ENCODE measurements at places on chromosomes 12 and 14.

DNA sequence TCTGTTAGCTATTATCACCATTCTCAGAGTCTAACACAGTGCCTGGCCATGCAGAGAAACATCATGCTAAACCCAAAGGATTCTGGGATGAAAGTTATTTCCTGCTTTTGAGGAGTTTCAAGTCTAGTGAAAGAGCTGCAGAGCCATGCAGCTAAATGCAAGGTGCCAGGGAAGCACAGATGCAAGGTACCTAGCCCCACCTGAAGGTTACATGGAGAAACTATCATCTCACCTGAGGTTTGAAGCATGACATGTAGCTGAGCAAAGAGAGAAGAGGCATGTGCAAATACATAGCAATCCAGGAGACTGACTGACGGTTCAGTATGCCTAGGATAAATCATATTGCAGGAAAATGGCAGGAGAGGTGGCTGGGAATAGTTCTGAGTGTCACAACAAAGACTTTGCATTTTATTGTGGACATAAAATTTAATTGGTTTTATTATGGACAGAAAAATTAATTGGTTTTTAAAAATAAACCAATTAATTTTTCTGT, 170.4 kb downstream of the PRKD1 start:
- no peak for DNase-seq

DNA sequence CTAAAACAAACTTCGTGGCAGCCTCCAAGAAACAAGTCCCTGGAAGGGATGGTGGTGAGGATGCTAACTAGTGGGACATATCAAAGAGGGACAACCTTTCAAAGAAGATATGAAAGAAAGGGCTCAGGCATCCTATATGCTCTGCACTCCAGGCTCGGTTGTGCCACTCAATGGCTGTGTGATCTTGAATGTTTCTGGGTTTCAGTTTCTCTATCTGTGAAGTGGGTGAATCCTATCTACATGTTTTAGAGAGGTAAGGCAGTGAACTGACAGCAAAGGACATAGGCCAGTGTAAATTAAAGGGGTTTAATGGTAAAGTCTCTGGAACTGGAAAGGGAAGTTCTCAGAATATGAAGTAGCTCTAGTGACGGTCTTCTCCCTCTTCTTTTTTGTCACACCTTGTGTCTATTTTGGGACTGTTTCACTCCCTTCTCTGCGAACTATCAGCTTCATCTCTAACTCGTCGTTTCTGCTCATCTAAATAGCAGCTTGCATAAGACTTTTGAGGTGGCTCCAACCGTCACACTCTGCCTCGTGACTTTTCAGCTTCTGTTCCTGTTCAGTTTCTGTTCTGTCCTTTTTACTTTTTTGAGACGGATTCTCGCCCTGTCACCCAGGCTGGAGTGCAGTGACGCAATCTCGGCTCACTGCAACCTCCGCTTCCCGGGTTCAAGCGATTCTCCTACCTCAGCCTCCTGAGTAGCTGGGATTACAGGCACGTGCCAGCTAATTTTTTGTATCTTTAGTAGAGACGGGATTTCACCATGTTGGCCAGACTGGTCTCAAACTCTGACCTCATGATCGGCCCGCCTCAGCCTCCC, 273.6 kb downstream of the SUDS3 start:
- no peak for DNase-seq

DNA sequence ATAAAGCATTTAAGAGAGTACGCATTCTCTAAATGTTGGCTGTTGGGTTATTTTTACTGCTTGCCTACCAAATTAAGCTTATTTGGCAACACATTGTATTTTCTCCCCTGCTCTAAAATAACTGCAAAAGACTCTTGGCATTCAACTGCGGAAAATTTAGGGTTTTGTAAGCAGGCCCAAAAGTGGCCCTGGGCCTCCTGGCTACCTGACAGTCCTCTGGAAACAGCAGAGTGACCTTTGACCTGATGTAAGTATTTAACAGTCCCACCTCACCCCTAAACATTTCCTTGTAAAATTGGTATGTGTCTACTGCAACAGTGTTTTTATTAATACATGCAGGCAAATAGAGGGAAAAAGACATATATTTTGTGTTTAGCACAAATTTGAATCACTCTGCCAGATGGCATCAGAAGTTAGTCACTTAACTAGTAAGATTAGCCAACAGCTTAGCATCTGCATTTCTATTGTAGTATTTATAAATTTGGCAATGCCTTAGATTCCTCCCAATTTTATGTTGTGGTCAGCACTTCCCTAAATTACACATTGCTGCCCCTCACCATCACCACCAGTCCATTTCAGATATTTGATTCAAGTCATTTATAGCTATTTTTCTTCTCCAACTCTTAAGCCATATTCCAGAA, 11.2 kb downstream of the LLPH start:
- DNase-seq: no peak

GRCh38 chr14:39351708-39352107, 80.5 kb downstream of the FBXO33 start:
- DNase-seq: peak; percentile 7

DNA sequence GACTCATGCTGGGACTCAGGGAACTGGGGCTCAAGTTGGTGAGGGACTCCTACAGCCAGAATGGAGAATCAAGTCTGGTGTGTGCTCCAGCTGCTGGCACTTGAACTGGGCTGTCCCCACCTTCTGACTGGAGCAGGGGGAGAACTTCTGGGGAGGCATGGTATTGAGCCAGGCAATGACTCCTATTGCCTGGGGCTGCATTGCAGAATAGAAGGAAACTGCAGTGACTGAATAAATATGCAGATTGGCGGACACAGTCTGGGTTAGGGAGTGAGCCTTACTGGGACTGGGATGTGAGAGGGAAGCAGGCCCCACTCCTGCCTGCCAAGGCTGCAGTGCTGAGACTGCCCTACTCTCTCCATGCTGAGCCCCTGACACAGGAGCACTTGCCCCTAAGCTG, 8.8 kb upstream of the ZNF268 start:
- DNase-seq: no peak

DNA sequence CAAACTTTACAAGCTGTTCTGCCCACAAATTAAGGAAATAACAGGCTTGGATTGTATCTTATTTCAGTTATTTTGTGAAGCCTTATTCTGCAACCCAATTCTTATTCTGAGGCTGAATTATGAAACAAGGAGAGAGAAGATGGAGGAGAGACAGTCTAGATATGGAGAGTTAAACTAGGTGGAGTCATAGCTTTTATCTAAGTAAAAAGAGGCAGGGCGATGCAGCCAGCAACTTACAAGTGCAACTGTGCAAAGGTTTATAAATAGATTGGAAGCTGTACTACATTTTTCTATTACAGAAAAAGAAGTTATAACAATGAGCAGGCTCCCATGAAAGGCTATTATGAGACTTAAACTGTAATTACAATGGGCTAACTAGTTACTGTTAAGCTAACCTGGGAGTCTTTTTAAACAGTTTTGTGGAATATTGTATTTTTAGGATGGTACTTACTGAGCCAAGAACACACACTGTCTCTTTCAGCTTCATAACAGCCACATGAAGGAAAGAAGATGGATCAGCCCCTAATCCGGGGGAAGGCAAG, 22.4 kb downstream of the NID2 start:
- DNase-seq: no peak

GRCh38 chr12:57840726-57841125, 5.8 kb downstream of the CTDSP2 start:
- DNase-seq: no peak

GRCh38 chr12:40697566-40698259, 5.5 kb downstream of the CNTN1 start:
- no peak for DNase-seq

DNA sequence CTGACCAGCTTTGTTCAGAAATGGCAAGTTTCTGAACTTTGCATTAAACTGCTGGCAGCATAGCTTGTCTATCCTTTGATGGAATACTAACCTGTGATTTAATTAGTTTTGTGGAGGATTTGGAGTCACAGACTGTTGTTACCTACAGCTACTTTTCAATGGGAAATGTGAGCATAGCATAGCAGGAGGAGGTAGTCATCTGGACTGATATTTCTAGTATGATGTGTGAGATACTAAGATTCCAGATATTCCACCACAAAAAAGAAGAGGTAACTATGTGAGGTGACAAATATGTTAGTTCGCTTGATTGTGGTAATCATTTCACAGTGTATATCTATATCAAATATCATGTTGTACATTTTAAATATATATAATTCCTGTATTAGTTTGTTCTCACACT, 833.0 kb downstream of the SLC6A15 start:
- no peak for DNase-seq

GRCh38 chr14:99945732-99946651, 119.2 kb upstream of the EVL start:
- no peak for DNase-seq

DNA sequence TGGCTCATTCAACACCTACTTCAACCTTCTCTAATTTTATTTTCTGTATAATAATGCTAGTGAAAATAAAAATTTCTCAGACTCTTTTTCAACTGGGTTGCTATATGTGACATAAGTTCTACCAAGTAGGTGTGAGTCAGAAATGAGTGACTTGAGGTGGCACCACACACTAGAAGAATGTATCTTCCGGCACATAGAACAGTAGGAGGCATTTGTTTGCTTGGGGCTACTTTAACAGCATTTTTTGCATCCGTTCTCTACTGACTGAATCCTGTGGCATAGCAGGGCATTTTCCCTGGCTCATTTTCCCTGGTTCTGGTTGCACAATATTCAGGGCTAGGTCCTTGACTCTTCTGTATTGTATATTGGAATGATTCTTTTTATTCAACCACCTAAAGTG, 194.0 kb upstream of the SLC16A7 start:
- DNase-seq: no peak

GRCh38 chr12:96141216-96141912, 52.8 kb upstream of the ELK3 start:
- peak; percentile 42 for DNase-seq

DNA sequence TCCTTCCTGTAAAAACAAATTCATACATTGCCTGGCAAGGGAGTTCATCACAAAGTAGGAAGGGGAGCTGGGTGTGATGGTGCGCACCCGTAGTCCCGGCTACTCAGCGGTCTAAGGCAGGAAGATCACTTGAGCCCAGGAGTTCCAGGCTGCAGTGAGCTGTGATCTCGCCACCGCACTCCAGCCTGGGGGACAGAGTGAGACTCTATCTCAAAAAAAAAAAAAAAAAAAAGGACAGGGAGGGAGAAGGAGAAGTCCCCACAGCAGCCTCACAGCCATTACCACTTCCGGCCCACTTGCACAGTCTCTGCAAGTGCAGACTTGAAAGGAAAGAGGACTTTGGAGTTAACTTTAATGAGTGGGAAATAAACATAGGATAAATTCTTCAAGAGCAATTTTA, 121.0 kb downstream of the FBXL14 start:
- DNase-seq: no peak

- DNase-seq: no peak
These were observed 1423.6 kb downstream of the AACS start for GRCh38 chr12:126488806-126489205.

DNA sequence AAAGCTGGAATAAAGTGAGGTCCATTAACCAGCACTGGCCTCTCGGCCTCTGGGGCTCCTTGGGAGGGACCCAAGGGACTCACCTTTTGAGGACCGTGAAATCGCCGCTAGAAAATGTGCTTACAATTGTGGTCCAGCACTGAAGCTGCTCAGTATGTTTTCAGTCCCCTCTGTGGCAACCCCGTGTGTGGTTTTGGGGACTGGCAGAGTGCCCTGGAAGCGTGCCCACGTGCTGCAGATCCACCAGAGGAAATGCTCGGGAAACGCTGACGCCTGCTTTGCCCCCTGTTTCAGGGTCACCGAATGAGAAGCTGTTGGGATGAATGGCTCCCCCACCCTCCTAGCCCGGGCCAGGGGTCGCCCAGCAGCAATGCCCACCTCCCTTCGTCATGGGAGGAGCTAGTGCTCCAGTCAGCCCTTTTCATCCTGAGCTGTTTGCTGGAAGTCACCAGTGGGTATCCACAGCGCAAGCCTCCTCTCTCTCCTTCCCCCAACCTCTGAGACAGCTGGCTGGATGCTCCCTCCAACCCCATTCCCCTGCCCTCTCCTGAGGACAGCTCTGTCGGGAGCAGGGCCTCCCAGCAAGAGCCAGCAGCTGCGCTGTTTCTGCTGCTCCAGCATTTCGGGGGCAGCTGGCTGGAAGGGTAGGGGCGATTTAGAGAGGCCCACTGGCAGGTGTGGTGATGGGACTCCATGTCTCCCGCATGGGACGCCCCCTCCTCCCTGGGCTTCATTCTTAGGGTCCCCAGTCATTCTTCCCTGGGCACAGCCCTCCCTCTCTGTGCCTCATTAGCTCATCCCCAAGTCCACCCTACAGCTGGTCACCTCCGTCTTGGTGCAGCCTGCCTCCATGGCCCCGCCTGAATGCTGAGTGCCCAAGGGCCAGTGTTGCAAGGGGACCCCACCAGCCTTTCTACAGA, 33.2 kb upstream of the PPP1R13B start:
- peak; percentile 46 for DNase-seq

- peak; percentile 10 for DNase-seq
These were observed 82.4 kb downstream of the PPM1A start for GRCh38 chr14:60331201-60332045.

DNA sequence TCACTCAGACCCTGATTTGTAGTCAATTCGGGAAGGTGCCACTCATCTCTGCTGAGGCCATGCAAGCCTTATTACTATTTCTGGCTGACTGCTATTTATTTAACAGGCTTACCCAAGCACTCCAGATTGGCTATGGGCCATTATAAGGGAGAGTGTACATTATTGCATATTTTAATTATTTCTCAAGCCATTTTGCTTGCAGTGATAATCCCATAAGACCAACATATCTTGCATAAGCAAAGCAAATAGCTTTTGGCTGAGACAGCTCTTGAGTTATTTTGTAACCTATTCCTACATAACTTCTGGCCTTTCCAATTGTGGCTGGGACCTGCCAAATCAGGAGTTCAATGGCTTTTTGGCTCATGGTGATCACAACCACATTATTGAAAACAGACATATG, 509.6 kb upstream of the USP15 start:
- no peak for DNase-seq

- DNase-seq: no peak
These were observed 734.2 kb downstream of the MED13L start for GRCh38 chr12:115543269-115543668.

DNA sequence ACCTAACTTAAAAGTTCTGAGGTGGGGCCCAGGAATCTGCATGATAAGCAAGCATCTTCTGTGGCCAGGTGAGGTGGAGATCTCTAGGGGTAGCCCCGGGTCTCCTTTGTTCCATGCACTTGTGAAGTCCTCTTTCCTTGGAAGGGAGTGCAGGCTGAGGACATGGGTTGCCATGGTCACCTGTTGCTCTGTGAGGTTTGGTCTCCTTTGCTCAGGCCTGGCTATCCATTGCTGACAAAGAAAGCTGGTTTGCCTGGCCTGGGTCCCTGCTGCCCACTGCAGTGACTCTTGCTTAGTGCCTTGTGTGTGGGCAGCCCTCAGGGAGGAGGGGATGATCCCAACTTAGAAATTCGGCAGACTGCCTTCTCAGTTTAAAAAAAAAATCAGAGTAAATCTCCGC, 11.1 kb downstream of the NRXN3 start:
- DNase-seq: no peak

- no peak for DNase-seq
These were observed 193.2 kb upstream of the IGF1 start for GRCh38 chr12:102673606-102674005.

DNA sequence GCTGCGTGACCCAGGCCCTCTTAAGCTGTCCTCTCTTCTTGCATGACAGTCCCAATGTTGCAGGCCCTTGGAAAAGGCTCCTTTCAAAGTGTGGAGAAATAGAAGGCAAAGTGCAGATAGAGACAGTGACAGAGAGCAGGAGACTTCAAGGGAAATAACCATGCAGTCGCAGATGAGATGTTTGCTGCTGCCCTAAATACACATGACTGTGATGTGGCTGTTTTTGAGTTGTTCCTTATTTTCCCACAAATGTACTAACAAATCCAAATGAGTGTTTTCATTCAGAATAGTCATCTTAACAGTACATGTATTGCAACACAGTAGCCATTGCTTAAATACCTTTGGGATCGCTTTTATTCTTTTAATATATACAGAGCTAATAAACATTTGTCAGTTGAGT, 101.6 kb downstream of the SLC15A5 start:
- DNase-seq: no peak
